ENCODE measurements at places on chromosomes 16 and 17.
A peak's percentile ranks its signal among the peaks of the same experiment; 100 is the strongest.

DNA sequence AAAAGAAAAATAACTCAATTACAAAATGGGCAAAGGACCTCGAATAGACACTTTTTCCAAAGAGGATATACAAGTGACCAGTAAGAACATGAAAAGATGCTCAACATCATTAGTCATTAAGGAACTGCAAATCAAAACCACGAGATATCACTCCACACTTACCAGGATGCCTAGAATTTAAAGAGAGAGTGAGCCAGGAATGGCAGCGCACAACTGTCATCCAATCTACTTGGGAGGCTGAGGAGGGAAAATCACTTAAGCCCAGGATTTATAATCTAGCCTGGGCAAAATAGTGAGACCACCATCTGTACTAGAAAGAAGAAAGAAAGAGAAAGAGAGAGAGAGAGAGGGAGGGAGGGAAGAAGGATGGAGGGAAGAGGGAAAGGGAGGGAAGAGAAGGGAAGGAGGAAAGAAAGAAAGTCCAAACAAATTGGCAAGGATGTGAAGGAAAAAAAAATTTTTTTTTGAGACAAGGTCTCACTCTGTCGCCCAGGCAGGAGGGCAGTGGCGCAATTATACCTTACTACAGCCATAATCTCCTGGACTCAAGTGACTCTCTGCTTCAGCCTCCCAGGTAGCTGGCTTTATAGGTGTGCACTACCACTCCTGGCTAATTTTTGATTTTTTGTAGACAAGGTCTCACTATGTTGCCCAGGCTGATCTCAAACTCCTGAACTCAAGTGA is 22.6 kb downstream of the TBX2 start:
- no peak for DNase-seq

GRCh38 chr17:73855720-73856333 is 211.6 kb upstream of the SDK2 start:
- no peak for DNase-seq

DNA sequence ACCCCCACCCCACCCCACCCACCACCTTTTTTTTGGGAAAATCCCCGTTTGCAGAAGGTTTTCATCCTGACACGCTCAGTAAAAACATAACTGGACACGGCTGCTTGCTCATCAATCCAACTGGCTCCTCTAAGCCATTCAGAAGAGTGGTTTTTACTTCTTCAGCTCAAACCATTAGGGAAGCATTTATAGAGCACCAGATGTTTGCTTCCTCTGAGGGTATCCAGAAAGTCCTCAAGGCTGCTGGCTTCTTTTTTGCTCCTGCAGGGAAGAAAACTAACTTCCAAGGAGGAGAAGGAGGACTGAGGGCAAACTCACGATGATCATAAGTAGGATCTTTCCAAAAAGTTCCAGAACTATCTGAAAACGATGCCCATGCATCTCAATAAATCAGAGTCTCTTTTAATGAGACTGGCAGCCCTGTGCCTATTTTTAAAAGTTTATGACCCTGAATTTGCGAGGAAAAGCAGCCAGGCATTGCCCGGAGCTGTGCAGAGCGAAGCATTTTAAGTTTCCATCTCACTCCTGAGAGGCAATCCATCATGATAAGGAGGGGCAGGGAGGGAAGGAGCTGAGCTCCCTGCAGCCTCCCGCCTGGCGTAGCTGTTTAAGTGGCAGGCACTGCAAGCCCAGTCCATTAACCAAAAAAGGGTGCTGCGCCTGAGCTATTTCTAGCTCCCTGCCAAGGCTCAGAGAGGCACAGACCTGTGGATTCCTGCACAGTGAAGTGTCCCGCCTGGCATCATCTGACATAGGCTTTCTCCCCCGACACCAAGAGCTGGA is 146.3 kb upstream of the FOXF1 start:
- DNase-seq, result no peak

DNA sequence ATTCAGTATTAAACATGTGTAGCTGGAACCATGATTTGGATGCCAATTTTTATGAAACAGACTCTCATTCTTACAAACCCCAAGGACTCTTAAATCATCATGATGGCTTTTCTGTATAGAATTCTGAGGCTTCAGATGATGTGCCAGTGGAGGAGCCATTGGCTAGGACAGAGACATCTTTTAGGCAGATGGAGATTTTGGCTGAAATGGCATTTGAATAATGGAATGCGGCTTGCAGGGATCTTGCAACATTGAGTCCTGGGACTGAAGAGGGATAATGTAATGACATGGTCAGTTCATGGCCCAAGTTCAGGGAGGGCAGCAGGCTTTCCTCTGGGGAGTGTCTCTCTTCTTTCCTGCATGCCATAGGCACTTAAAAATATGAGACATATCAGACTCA is 172.4 kb downstream of the ABCA8 start:
- DNase-seq, result no peak

GRCh38 chr17:1641065-1641403 is 4.5 kb downstream of the SCARF1 start:
- DNase-seq, result no peak

DNA sequence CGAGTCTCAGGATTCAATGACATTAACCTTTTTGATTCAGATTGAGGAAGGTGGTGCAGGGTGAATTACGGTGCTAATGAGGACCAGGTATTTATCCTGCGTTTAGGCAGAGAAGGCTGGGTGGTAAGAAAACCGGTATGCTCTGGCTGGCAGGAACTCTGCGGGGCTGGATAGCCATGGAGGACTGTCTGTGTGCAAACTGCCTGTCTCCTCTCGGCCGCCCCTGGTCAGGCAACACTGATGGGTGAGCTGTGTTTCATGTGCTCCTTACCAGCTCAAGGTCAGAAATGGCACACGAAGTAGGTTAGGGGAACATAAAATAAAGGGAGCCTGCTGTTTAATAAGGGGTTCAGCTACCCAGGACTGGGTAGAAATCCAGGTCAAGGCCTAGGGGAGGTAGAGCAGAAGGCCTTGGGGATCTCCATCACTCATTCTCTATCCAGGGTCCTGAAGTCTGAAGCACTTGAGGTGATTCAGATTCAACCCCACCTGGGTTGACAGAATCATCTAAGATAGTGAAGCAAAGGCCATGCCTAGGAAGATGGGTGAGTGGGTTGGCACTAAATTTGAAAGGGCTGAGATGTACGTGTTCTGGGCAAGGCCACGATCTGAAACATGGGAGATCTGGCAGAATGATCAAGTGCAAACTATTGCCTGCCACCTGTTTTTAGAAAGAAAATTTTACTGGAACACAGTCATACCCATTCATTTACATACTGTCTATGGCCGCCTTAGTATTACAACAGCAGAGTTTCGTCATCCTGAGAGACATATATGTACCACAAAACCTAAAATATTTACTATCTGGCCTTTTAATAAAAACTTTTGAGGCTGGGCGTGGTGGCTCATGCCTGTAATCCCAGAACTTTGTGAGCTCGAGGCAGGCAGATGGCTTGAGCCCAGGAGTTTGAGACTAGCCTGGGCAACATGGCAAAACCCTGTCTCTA is 292.5 kb downstream of the XYLT1 start:
- DNase-seq, result no peak

- no peak for DNase-seq
Observed at GRCh38 chr17:18862011-18862410, 4.1 kb downstream of the PRPSAP2 start.

DNA sequence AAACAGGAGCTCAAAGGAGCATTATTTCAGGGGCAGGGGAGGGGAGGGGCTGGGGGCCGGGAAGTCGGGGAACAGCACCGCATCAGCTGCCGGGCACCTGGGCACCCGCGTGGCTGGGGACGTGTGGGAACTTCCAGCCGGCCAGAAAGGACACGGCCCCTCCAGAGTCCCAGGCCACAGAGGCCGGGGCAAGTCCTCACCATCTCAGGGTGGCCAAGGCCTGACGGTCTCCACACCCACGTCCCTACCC is 1.1 kb downstream of the PGAP6 start:
- no peak for DNase-seq

DNA sequence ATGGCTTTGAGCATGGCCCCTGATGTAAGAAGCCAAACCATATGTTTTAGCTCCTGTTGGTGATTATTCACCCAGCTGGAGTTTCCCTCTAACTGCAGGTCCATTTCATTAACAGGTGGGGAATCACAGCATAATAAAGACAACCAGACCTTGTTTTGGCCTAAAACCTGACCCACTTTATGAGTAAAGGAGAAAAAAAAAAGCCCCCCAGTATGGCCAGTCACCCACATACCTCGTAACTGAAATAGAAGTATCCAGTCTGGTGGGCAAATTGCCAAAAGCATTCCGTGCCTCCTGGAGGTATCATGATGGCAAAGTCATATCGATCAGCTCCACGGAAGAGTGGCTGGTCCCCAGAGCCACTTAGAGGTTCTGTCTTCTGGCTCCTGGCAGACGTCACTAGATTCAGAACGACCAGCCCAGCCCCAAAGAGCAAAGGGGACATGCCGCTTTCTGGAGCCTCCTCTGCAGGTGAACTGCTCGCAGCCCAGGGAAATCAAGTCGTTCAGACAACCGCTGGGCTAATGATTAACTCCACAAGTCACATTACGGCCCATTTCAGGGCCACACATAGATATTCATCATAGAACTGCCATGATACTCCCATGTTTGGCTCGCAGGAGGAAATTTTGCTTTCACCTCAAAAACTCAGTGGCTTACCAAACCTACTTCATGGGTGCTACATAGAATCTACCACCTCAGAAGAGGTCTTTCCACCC is at the start of gene TMED6:
TMED6 (minus strand) TSS at position 478 of the 719 bp plus-strand sequence; CDS start at position 445, 33 bp downstream.
- no peak for DNase-seq

DNA sequence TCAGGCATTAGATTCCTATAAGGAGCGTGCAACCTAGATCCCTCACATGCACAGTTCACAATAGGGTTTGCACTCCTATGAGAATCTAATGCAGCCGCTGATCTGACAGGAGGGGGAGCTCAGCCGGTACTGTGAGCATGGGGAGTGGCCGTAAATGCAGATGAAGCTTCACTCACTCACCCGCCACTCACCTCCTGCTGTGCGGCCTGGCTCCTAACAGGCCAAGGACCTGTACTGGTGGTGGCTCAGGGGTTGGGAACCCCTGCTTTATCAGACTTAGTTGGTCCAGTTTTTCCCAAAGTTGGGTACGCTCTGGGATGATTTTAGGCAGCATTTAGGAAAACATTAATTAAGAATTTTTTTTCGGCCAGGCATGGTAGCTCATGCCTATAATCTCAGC is 103.8 kb downstream of the MARF1 start:
- DNase-seq, result no peak

- no peak for DNase-seq
Observed at GRCh38 chr16:9351440-9351839, 260.0 kb downstream of the HAPSTR1 start.

- DNase-seq, result peak; percentile 23
Observed at GRCh38 chr17:3907483-3908216, 8.6 kb downstream of the P2RX1 start.

- DNase-seq, result no peak
Observed at GRCh38 chr16:22711847-22712246, 102.1 kb upstream of the HS3ST2 start.

DNA sequence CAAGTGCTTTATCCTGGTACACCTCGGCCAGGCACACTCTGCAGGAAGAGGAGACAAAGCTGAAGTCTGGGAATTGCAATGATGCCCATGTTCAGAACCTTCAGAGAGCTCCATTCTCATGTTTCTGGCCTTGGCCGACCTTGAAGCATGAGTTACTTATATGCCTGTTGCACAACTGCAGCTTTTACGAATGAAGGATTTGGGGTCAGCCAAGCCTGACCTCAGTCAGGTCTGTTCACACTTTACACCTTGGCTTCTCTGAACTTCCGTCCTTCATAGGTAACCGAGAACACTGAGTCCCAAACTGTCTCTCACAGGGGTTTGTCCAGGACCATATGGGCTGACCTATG is 66.7 kb downstream of the GTF3C1 start:
- DNase-seq, result no peak

- DNase-seq, result no peak
Observed at GRCh38 chr17:45342871-45343526, 26.2 kb upstream of the MAP3K14 start.

DNA sequence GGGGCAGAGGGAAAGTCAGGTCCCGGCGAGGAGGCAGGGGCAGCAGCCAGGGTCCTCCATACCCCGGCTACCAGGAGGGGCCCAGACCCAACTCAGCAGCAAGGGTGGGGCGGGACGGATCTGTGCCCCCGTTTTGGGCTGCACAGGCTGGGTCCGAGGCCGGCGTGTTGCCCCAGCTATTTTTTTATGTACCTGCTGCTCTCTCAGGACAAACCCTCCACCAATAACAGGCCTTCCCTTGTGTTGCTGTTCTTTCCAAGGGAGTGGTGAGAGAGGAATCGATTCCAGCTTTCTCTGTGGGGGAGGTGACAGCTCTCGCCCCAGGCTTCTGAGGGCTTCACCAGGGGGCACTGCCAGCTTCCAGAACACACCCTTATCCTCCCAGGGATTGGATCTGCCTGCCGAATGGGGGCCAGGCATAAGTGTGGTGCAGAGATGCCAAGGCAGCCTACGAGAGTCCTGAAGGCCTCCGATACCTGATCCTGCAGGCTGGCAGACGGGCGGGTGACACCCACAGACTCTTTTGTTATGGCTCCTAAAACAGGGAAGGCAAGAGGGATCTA is 22.3 kb downstream of the RTN4RL1 start:
- DNase-seq, result no peak

GRCh38 chr17:73625991-73626673 is 18.1 kb downstream of the SDK2 start:
- no peak for DNase-seq

DNA sequence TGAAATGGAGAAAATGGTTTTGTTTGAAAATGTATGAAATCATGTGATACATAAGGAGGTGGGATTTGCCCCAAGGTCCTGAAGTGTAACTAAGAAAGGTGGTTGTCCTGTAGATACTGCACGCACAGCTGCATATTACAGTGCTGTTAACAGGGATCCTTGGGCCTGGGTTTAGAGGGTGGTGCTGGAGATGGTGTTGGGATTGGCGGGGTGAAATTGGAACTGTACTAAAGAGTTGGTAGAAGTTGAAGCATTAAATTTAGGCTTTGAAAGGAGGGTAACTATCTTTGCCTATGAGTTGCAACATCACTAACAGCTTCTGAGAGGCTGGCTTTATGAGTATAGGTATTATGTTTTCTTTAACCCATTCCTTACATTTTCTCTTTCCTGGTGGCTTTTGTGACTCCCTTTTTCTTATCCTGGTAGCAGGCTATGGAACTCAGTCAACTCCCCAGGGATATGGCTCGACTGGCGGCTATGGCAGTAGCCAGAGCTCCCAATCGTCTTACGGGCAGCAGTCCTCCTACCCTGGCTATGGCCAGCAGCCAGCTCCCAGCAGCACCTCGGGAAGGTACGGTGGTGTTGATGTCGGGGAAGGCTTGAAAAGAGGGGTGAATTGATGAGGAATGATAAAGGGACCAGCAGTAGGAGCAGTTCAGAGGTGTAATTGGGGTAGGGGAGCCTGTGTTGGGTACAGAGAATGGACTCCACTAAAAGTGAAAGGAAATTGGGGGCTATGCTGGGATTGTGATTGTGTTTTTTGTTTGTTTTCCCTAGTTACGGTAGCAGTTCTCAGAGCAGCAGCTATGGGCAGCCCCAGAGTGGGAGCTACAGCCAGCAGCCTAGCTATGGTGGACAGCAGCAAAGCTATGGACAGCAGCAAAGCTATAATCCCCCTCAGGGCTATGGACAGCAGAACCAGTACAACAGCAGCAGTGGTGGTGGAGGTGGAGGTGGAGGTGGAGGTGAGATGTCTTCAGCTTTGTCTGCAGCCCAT is 3.8 kb downstream of the FUS start:
- no peak for DNase-seq
